Stimulated activated naive CD4-positive, alpha-beta T cell (primary cell): ENCODE measurements at places on chromosomes 5 and 9.

- no peak for DNase-seq
Observed at GRCh38 chr9:94134629-94135028, 50.4 kb downstream of the PTPDC1 start.

- DNase-seq: no peak
Observed at GRCh38 chr9:135508211-135508820, 7.8 kb downstream of the MRPS2 start.

DNA sequence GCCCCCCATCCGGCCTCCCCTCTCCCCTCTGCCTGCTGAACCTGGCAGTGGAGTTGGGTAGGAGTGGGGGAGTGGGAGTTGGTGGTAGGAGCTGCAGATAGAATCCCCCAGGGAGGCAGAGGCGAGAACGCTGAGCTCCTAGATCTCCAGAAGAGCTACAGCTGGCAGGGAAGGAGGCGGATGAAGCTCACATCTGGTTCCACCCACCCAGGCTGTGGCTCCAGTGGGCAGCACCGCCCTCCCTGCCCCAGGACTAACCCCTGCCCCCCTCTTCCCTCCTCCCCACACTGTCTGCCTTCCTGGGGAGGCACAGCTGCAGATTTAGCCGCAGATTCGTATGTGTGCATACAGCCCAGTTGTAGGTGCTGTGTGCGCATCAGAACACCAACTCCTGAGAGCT, 34.2 kb downstream of the C9orf50 start:
- DNase-seq: no peak

DNA sequence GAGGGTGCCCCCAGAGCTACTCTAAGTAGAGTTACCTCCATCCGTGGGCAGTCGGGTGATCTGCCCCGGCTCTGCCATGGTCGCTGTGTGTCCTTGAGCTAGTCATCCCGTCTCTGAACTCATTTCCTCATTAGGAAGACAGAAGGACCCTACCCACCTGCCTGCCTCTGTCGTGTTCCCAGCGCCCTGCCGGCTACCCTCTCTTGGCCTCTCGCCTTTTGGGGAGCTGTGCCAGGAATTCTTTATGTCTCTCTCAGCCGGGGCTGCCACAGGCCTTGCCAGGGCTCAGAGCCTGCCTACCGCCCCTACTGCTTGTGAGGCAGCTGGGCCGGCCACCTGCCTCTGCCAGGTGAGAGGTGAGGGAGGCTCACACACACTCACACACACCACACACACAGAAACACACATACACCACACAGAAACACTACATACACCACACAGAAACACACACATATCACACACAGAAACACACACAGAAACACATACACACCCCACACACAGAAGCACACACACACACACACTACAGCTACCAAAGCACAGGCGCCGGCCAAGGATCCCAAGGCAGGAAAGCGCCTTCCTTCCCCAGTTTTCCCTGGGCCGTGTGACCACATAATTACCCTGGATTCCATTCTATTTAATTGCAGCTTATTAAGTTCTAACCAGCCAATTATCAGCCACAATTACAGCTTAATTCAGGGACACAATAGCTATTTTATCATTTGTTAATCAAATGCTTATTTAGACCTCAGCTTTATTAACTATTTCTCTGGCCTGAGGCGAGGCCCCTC, 41.7 kb downstream of the UNC5A start:
- no peak for DNase-seq

DNA sequence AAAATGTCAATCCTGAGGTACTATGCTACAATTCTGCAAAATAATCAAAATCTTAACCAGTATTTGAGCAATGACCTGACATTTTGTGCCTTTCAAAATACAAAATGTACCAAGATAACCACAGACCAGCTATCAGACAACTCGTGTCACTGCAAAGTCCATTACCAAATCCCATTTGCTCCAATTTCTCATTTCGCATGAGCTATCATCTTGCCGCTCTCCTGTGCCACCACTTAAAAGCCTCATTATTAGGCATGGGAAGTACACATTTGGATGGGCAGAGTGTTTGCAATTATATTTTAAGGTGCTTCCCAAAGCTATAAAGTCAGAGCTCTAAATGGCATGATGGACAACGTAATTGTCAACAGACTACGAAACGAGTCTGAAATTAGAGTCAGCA, 205.2 kb downstream of the AGTPBP1 start:
- no peak for DNase-seq

DNA sequence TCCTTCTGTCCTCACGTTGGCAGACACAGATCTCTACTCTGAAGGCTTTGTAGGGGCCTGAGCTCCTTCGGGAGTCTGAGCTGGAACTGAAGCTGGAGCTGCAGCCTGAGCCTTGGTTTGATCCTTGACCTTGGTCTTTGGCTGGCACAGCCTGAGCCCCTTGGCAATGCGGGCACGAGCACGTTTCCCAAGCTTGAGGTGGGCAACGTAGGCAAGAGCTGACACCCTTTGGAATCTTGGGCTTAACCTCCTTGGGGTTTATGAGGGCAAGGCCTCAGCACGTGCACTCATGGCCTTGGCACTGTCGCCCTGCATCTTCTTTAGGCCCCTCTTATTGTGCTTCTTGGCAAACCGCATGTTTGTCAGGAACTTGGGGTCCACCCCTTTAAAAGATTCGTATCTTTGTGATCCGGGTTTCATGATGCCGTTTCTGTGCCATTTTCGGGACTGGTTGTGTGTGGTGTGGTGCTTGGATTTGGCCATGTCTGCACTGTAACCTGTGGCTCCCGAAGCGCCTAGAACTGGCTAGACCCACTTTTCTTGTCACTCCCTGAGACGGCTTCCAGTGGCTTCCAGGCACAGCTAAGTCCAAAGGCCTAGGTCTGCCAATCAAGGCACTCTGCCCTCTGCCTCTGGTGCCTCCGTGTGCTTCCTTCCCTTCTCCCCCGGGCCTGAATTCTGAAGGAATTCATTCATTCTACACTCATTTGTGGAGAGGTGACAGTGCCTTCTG, 1.4 kb downstream of the SUSD1 start:
- DNase-seq: no peak

- DNase-seq: no peak
Observed at GRCh38 chr9:2486988-2487387, 134.6 kb upstream of the VLDLR start.

- no peak for DNase-seq
Observed at GRCh38 chr9:93709600-93710369, 133.4 kb downstream of the PHF2 start.

DNA sequence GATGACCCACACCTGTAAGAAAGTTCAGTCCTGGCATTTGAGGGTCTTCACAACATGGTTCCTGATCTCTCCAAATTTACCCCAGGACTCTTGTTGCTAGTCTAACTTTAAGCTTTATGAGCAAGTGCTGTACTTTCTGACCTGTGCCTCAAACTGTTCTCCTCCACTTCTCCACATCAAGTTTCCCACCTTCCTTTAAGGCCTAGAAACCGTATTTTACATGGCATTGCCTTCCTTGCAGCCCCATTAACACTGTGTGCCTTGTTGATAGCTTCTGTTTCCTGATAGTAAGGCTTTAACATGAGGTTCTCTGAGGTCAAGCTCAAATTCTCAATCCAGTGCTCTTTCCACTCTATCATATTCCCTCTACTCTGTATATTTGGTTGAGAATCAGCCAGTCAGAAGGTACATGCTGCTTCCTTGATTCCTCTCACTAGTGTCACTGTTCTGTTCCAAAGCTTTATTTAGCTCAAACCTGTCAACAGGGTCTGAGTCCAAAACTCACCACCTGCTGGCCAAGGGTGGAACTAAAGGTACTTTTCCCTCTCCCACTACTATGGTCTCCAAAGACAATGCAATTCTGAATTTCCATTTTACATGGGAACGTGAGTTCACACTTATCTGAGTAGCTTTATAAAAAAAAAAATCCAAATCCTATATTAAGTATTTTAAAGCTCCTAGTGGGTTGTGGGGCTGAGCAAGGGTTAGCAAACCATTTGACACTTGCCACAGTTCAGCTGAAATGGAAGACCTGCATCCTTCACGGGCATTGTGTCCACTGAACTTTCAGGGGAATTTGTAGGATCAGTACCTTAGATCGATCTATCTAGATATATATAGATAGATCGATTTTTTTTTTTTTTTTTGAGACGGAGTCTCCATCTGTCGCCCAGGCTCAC, 21.1 kb downstream of the VCP start:
- peak; percentile 2 for DNase-seq

- no peak for DNase-seq
Observed at GRCh38 chr5:97854871-97855762, 672.1 kb upstream of the RIOK2 start.

GRCh38 chr9:135036861-135037465, 50.5 kb upstream of the OLFM1 start:
- DNase-seq: no peak

DNA sequence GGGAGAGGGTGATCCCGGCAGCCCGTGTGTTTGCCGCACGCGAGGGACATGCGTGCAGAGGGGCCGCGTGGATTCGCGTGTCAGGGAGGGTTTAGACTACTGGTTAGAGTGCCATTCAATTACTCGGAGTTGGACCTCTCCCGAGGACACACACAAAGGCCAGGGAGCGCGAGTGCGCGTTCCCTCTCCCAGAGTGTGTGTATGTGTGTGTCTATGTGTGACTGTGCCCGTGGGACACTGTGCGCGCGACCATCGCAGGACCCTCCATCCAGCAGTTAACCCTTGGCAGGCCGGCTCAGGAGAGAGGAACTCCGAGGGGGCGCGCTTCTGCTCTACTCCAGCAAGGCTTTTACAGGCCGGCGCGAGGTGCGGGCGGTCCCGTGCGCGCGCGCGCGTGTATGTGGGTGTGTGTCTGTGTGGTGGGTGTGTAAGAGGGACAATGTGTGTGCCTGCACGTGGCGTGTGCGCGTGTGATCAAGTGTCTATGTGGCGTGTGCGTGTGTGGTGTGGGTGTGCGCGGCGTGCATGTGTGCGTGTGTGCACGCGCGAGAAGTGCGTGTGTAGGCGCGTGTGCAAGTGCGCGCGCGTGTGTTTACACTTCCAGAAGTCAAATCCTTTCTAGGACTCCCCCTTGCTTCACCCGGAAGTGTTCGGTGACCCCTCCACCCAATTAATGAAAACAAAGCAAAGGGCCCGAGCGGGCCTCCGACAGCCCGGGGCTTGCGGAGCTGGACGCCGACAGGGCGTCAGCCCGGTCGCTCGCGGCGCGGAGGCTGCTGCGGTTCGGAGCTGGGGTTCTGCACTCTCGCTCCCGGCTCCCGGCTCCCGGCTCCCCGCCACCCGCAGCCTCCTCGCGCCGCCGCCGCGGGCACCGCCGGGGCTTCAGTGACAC, 75.3 kb upstream of the TBCA start:
- no peak for DNase-seq

GRCh38 chr9:135790850-135791249, 88.9 kb downstream of the KCNT1 start:
- DNase-seq: no peak

GRCh38 chr9:8364026-8364752, 564.6 kb upstream of the DMAC1 start:
- no peak for DNase-seq
